ENCODE measurements at places on chromosomes 5 and 9.

DNA sequence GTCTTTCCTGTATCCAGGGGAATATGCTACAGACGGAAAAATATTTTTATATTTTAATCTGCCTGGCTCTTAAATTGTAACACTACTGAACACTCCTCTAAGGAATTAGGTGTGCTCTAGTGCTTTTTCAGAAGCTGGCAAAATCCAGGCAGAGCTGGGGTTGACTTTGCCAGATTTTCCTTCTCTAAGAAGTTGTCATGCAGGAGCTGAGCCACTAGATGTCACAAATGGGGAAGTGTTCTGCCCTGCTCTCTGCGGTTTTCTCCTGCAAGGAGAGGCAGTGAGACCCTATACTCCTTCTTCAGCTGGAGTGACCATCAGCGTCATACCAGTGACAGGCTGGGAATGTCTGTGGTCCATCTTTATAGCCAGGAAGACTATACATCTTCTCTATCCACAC, 112.5 kb downstream of the HAPLN1 start:
- DNase-seq: peak; percentile 65

DNA sequence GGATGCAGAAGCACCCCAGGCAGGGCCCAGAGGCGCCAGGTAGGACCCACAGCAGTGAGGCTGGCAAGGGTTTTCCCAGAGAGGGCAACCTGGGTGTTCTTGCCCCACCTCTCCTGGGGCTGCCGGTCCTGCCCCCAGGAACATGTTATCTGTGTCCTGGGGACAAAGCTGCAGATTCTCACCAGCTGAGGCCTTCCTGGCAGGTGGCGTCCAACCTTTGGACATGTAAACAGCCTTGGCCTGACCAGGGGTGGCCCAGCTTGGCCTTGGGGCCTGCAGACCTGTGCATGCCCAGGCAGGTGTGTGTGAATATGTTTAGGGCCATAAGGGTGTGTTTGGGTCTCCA, 101.8 kb upstream of the LARP1 start:
- DNase-seq: no peak

GRCh38 chr9:130692321-130692720, 1.3 kb upstream of the EXOSC2 start:
- DNase-seq: no peak

- no peak for DNase-seq
These were observed 49.5 kb upstream of the DENND4C start for GRCh38 chr9:19180991-19181390.

GRCh38 chr5:78638423-78638822, 10.1 kb downstream of the LHFPL2 start:
- DNase-seq: no peak

- no peak for DNase-seq
These were observed 80.5 kb upstream of the JAK2 start for GRCh38 chr9:4904322-4905134.

All from HEK293T (cell line).